ENCODE measurements at places on chromosomes 5 and 9. TPM values are rescaled to one million over a fixed set of nuclear protein-coding genes. Genes with fewer than 3 reads are reported as not detected.

Gene MRPS27
- total RNA-seq: 98.4 TPM

Gene ZNF883
- 0.16 TPM for total RNA-seq

Gene F2R
- 3.3 TPM for total RNA-seq

Gene MEIKIN
- total RNA-seq: not detected

Gene ECM2
- total RNA-seq: not detected
